ENCODE measurements at places on chromosomes 3 and 15.

DNA sequence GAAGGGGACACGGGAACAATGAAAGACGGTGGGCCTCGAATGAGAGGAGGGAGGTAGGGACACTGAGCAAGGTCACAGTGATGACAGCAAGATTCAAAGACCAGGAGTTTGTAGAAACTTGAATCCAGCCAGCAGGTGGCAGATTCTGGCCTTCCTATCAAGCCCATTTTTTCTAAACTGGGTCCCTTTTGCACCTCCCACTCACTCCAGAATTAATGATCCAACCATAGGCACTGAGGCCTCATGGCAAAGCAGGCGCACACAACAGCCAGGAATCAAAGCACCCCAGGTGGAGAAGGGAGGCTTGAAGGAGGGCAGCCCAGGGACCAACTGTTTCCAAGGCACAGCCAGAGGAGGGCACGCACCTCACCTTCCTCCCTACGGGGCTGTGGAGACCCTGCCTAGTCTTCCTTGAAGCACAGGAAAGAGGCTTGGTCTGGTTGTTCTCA is 90.2 kb downstream of the ANP32A start:
- DNase-seq = peak; percentile 49

GRCh38 chr3:111595232-111595631 is at the start of gene ZBED2:
TSS of gene ZBED2 (minus strand) at chr3:111595346. CDS start at chr3:111594201, 1,145 bp downstream.
- DNase-seq = no peak

DNA sequence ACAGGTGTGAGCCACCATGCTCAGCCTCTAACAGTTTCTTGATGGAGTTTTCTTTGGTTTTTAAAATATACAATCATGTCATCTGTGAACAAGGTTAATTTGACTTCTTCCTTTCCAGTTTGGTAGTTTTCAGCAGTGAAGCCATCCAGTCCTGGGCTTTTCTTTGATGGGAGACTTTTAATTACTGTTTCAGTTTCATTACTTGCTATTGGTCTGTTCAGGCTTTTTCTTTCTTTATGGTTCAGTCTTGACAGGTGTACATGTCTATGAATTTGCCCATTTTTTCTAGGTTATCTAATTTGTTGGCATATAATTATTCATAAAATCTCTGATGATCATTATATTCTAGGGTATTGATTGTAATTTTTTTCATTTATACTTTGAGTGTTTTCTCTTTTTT is 36.8 kb downstream of the PFN2 start:
- no peak for DNase-seq

DNA sequence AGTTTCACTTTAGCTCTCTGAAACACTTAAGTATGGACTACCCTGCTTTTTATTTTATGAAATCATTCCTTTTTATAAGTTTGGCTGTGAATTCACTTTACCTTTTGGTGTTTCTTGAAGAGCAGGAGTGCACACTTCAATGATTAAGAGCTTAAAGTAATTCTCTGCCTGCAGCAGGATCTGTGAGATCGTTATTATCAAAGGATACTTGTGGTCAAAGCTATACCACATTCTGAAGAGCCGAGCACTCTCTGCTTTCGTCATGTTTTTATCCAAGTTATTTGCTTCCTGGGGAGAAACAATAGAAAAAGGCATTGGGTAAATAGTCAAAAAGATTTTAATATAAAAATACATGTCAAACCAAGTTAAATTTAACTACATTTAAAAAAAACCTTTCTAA is 243.7 kb downstream of the CHST2 start:
- no peak for DNase-seq

All from hippocampal formation (tissue), 2 donors.